Activated naive CD8-positive, alpha-beta T cell treated with anti-CD3 and anti-CD28 coated beads, Interleukin-2, amount 10 ng/mL, durations not matched to agents 7 days and 5 days (primary cell): ENCODE measurements at places on chromosomes 5 and 9.

DNA sequence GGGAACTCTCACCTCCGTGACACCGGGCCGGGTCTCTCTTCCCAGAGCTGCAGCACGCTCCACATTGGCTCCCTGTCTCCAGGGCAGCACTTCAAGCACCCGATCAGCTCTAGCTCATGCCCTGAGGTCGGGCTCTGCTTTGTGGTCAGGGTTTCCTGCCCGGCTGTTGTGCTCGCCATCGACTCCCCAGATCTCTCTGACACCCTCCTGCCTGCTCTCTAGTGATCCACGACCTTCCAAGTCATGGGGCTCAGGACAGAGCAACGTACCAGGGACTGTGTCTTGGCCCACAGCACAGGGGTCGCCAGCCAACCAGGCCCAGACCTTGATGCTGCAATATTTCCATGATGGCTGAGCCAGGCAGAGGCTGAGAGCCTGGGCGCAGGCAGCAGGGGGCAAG is 45.1 kb downstream of the PRRT1B start:
- H3K4me3 ChIP-seq: peak overlapping the region; percentile 50
- H3K27ac ChIP-seq: peak overlapping the region; percentile 90
- no peaks in the 10 kb centered on the region for H3K27me3 ChIP-seq
- H3K36me3 ChIP-seq: peaks cover 9% of the 10 kb centered on the region
- peak; percentile 57 for DNase-seq

- H3K27me3 ChIP-seq: peaks cover 9% of the 10 kb centered on the region
- no peak for DNase-seq
- H3K36me3 ChIP-seq: no peaks in the 10 kb centered on the region
Measured at GRCh38 chr9:91933556-91934352, 16.3 kb downstream of the ROR2 start.

- H3K36me3 ChIP-seq: peaks cover 13% of the 10 kb centered on the region
- no peaks in the 10 kb centered on the region for H3K27me3 ChIP-seq
- H3K4me3 ChIP-seq: no peak overlapping the region
- no peak overlapping the region for H3K27ac ChIP-seq
- no peak for DNase-seq
Measured at GRCh38 chr9:5910413-5911057, 19.8 kb downstream of the MLANA start.

GRCh38 chr5:140391312-140391711 is 10.3 kb upstream of the ANKHD1 start:
- DNase-seq: no peak
- no peaks in the 10 kb centered on the region for H3K27me3 ChIP-seq
- no peaks in the 10 kb centered on the region for H3K4me1 ChIP-seq
- no peaks in the 10 kb centered on the region for H3K36me3 ChIP-seq
- no peak overlapping the region for H3K27ac ChIP-seq

DNA sequence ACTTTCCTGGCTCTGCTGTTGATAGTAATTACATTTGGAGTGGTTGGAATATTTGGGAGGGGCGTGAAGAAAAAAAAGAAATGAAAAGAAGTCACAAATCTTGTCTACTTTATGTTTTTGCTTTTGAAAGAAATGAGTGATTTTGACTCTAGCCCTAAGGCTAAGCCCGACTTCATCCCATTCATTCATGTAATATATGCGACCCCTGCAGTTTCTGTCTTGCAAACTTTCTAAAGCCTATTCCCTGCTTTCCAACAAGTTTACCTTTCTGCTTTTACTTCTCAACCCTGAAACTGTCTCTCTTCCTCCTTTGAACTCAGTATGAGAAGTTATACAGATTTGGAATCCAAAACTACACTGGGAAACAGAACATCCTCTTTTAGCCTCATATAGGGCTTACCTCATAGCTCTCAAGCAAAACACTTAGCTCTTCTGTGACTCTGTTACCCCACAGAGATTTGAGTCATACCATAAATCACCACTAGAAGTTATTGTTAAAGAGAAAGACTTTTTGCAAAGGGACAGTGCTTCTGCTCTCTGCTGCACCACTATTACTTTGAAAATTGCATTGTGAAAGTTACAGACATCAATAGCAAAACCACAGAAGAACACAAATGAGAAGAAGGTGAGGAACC is 1.6 kb downstream of the CFAP95 start:
- peaks cover 15% of the 10 kb centered on the region for H3K36me3 ChIP-seq
- H3K27ac ChIP-seq: peak overlapping the region; percentile 50
- H3K4me3 ChIP-seq: peak overlapping the region; percentile 35
- H3K27me3 ChIP-seq: peaks cover 2% of the 10 kb centered on the region
- no peak for DNase-seq

DNA sequence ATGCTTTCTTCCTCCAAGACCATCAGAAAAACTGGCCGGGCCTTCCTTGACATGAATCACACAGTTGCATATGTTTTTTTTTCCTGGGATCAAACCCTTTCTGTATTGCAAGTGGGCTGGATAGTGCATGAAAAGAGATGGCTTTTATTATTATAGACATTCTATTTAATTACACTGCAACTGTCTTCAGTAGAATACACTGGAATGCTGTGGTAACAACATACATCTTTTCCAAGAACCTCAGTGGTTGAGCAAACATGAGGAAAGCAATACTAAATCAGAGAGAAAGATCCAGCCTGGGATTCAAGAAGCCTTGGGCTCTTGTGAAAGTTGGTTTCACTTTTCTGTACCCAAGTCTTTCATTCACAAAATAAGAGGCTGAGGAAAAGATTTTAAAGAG is 193.0 kb downstream of the DMAC1 start:
- H3K36me3 ChIP-seq: no peaks in the 10 kb centered on the region
- H3K4me3 ChIP-seq: no peak overlapping the region
- H3K4me1 ChIP-seq: no peaks in the 10 kb centered on the region
- peaks cover 2% of the 10 kb centered on the region for H3K27me3 ChIP-seq
- no peak for DNase-seq
- H3K27ac ChIP-seq: no peak overlapping the region

- H3K36me3 ChIP-seq: no peaks in the 10 kb centered on the region
- no peak overlapping the region for H3K4me3 ChIP-seq
- DNase-seq: no peak
- H3K27ac ChIP-seq: no peak overlapping the region
- no peaks in the 10 kb centered on the region for H3K4me1 ChIP-seq
Measured at GRCh38 chr5:91957666-91958065, 574.5 kb upstream of the ARRDC3 start.

GRCh38 chr5:18244309-18244708 is 610.0 kb downstream of the TAF11L14 start:
- no peak overlapping the region for H3K27ac ChIP-seq
- no peak for DNase-seq
- H3K36me3 ChIP-seq: no peaks in the 10 kb centered on the region
- no peaks in the 10 kb centered on the region for H3K4me1 ChIP-seq
